Stimulated activated CD8-positive, alpha-beta memory T cell treated with anti-CD3 and anti-CD28 coated beads, Interleukin-2, amount 100 ng/mL, for 48 hours (primary cell): ENCODE measurements at places on chromosomes 3 and 15.

DNA sequence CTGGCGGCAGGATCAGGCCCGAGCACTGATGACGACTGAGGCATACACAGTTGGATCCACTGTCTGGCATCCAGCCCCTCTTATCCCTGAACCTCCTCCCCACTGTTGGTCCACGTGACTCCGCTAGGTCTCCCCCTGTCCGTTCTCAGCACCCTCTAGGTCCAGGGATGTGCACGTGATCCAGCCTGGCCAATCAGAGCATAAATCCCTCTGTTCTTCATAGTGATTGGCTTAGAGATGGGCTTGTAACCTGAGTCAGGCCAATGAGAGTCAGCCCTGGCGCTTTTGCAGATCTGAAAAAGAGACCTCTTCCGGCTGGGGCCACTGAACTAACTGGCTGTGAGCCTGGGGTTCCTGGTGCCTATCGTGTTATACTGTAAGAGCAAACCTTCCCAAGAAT lies 20.5 kb upstream of the IQSEC1 start:
- no peak for DNase-seq

DNA sequence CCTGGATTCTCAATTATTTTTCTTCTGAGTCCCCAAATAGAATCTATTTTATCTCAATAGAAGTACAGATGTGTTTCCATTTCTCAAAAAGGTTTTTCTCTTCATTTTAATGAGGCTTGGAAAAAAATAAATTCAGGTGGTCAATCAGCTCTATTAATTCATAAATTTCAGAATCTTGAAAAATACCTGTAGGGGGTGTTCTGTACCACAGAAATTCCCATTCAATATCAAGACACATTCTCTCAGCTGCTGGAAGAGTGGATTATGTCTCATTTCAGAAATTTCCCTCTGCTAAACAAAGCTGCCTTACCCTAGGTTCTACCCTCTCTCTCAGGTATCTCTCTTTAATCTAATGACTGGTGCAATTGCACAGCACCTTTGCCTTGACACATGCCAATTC lies 1121.2 kb downstream of the SI start:
- no peak for DNase-seq

GRCh38 chr3:101988596-101988995 lies 139.3 kb downstream of the NFKBIZ start:
- DNase-seq = no peak

GRCh38 chr3:78707609-78708008 lies 1060.2 kb downstream of the ROBO1 start:
- DNase-seq = no peak

- DNase-seq = no peak
Measured at GRCh38 chr3:158794936-158795518, 6.8 kb upstream of the MFSD1 start.

DNA sequence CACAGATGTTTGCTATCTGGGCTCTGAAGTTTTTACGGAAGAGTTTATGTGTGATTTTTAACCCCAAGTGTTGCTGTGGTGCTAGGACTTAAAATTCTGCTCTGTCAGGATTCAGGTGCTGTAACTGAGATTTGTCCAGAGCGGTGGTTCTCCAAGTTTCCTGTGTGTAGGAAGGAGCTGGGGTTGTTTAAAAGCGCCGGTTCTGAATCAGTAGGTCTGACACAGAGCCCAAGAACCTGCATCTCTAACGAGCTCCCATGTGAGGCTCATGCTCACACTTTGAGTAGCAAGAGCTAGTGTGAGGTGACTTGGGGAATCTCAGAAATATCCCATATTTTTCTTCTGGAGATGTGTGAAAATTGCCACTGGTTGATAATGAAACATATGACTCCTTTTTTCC lies 325.5 kb downstream of the SATB1 start:
- DNase-seq = no peak

- DNase-seq = no peak
Measured at GRCh38 chr15:29058903-29059539, 173.2 kb downstream of the APBA2 start.

GRCh38 chr3:107685383-107685782 lies 162.6 kb downstream of the BBX start:
- no peak for DNase-seq

- no peak for DNase-seq
Measured at GRCh38 chr15:75208501-75209288, 7.0 kb downstream of the C15orf39 start.

- DNase-seq = no peak
Measured at GRCh38 chr15:29910068-29910467, 87.8 kb upstream of the TJP1 start.

DNA sequence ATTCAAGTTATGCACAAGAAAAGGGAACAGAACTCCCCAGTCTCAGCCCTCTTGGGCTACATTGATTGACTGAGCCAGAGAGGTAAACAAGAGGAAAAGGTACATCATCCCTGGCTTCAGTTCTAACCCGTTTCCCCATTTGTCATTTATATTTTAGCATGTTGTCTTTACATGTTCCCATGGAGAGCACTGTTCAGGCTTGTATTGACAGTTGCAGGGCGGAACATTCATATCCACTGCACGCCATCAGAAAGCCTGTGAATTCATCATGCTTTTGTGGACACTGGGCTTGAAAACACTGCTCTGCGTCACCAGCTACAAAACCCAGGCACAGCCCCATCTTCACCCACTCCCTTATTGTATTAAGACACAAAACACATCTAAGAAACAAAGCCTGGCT lies 240.9 kb upstream of the EIF1B start:
- DNase-seq = no peak

GRCh38 chr3:156258301-156258700 lies 137.9 kb downstream of the KCNAB1 start:
- DNase-seq = no peak

DNA sequence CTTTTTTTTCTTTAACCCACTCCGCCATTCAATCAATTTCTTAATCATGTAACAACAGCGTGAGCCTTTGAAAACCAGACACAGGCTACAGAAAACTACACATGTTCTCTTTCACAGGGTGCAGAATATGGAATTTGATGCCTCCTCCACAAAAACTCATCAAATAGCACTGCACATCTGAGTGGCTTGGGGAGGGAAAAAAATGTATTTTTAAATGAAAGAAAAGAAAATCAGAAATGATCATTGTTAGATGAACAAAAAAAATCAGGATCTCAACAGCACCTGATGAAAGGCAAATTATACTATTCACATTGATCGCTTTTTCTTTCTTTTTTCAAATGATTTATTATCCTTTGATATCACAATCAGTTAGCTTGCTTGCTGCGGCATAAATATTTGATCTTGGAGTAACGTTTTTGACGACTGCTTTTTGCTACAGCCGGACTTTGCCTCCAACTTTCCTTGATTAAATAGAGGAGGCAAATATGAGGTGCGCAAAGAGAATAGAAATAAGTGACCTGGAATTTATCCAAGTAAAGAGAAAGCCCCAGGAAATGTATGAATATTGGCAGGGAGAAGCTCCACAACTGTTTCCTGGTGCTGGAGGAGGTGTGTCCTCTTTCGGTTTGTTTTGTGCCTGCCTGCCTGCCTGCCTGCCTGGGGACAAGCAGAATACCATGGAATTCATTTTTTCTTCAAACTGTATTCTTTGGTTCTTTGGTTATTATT lies 63.1 kb downstream of the EDEM1 start:
- DNase-seq = no peak

- DNase-seq = no peak
Measured at GRCh38 chr3:111947231-111947630, 31.6 kb upstream of the ABHD10 start.

DNA sequence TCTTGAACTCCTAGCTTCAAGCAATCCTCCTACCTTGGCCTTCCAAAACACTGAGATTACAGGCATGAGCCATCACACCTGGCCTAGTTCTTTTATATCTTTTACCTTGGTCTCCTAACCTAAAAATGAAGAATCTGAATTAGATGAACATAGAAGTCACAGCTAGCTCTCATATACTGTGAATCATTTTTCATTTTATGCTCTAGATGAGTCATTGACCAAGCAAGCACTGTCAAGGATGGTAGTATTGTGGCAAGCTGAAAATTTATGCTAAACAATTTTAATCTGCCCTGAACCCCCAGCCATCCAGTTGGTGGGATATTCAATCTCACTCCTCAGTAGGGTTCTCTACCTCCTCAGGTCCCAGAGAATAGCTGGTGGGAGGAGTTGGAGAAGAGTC lies 48.3 kb upstream of the DNAJC13 start:
- no peak for DNase-seq

DNA sequence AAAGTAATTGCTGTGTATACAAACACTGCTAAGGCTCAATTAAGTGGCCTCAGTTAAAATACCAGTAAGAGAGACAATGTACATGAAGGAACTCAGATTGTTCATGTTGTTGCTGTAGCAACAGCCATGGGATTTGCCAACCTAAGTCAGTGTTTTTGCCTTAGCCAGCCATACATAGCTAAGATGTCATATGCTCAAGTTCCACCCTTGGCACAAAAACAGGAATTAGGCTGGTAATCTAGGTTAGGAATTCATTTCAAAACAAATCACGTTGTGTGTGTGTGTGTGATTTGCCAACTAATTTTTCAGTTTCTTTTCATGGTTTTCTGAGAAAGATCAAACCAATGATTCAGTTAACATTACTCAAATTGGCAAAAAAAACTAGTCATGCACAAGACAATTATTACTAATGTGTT lies 143.7 kb upstream of the KCNMB2 start:
- no peak for DNase-seq

- DNase-seq = no peak
Measured at GRCh38 chr3:106025151-106025722, 156.4 kb upstream of the CBLB start.

GRCh38 chr3:179149951-179150350 lies 1.8 kb downstream of the PIK3CA start:
- DNase-seq = no peak

DNA sequence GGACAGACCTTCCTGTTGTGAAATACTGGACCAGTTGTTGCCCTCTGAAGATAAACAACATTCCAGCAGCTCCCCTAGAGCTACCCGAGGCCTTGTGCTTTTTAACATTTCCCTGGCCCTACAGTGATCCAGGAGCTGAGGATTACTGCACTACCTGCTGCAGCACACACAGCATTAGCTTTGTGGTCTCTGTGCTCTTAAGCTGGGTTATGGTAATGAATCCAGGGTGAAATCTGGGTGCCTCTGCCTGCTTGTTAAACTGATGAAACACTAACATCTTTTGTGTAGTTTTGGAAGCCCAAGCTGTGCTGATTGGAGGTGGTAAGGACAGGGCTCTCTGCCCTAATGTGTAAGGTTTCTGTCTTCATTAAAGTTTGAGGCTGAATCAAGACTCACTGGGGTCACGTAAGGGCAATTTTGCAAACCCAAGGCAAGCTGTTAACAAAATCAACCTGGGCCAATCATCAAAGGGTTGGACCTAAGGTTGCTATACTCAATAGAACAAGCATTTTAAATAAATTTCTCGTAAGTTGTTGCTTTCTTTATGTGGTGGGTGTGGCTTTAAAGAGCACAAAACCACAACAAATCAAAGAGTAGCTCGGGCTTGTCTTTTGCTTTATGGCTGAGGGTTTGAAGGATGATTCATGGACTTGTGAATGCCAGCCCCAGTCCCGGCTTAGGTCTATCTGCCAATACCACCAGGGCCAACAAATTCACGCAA lies 183.9 kb downstream of the TPRG1 start:
- no peak for DNase-seq

DNA sequence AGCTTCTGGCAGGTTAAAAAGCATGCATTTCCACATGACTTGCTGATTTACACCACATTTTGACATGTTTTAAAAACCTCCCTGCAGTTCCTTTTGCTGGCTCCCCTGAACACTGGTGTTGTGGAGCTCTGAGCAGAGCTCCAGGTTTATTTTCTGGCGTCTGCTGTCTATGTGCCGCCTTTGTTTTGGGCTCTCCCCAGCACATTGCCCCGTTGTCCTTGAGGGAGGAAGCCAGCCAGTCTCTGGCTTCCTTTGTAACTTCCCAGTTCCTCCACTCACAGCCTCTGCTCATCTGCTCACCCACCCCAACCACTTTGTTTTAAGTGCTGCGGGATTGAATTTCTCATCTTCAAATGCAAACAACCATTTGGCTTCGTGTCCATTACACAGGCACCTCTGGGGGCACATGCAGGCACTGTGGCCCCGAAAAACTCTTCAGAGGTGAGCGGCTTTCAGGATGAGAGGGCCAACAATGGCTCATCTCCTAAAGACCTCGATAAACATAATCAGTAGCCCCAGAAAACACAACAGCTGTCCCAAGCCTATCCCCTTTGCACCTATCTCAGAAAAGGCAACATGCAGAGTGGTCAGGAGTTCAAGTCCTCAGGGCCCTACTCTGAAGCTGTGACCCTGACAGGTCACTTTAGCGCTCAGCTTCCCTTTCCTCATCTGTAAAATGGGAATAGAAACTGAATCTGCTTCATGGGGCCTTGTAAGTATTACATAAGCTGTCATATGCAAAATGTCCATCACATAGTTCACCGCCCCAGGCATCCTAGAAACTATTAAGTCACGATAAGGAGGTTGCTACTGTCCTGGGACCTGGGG lies 1.3 kb upstream of the MEF2A start:
- no peak for DNase-seq

GRCh38 chr3:117480972-117481371 lies 771.4 kb downstream of the TUSC7 start:
- DNase-seq = no peak

DNA sequence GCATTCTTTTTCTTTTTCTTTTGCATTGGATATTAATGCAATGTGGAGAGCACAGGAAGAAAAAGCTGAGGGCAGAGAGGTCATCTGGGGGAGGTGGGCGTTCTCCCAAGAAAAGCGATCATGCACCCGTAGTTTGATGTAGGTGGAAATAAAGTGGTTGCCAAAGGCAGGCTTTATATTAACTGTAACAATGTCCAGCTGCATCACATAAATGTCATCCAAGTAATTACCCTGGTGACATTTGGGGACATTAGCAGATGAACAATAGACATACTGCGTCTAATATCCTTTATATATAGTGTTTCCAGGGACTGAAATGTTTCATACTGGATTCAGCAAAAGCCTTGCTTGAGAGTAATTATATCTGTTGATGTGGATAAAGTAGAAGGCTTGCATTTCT lies 135.5 kb downstream of the CNTN6 start:
- DNase-seq = no peak

DNA sequence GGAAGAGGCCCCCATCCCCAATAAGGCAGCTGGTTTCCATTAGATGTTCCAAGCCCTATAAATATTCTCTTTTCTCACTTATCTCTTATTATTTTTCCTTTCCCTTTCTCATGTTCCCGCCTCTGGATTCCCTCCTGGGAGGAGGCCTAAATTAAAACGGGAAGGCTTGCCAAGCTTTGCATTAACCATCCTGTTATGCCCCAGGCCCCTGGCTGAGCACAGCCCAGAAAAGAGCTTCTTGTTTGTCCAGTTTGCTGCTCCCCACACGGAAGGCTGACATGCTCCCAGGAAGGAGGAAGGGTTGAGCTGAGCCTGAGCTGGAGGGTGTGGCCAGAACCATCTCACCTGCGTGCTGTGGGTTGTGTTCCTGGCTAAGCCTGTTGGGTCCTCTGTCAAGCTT lies 63.1 kb upstream of the BOC start:
- no peak for DNase-seq

DNA sequence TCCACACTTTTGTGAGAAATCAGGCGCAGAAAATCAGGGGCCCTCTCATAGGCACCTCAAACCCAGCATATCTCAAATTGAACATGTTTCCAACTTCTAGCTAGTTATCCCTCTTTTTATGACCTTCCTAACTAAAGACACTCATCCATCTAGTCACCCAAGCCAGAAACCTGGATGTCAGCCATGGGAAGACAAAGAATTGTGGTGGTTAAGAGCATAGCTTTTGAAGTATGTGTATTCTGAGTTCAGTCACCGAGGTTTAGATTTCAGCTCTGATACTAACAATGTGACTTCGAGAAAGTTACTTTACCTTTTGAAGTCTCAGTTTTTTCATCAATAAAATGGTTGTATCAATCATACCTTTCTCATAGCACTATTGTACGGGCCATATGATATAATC lies 495.5 kb downstream of the NLGN1 start:
- no peak for DNase-seq
